ENCODE measurements at places on chromosomes 11 and 22.

DNA sequence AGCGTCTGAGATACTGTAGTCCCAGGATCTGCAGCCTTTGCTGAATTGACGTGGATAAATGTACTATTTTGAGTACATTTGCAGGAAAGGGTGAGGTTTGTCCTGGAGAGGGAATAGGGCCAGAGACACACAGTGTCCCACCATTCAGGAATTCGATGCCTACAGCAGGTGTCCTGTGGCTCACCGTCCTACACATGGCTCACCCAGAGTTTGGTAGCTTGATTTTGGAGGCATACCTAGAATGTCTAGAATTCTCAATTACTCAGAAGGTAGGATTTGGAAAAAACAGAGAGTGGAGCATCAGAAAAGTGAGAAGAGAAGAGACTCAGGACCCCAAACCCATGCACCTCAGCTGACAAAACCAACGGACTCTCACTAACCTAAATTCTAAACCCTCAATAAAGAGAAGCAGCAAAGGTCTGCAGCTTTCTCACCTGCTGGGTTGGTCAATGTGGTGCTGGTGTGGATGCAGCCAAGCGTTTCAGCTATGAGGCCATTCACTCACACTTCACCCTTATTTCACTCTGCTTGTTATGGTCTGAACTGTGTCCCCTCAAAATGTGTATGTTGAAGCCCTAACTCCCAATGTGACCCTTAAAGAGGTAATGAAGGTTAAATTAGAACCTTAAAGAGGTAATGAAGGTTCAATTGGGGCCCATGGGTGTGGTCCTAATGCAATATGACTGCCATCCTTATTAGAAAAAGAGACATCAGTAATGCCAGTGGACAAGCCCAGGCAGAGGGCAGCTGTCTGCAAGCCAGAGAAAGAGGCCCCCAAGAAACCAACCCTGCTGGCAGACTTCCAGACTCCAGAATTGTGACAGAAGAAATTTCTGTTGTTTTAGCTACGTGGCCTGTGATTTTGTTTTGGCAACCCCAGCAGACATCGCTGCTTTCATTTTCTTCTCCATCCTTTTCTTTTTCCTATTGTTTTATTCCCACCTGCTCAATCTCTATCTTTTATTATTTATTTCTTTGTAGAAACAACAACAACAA lies 187.8 kb downstream of the SNX19 start:
- DNase-seq, result no peak

- DNase-seq, result no peak
Observed at GRCh38 chr11:64410404-64410734, 51.4 kb downstream of the RPS6KA4 start.

GRCh38 chr11:87545858-87546257 lies 508.1 kb downstream of the TMEM135 start:
- no peak for DNase-seq

DNA sequence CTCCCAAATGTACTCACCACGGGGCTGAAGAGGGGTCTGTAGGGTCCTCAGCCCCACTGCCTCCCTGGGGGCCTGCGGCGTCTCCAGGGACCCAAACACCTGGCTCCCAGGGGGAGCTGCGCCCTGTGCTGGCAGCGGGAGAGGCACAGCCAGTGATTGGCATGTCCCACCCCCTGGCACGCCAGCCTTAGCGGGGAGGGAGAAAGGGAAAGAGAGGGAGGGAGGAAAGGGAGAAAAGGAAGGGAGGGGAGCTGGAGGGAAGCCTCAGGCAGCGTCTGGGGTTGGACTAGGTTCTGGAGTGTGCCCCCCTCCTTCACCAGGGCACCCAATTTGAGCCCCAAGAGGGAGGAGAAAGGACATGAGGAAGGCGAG lies at the start of gene CHRM1:
Gene CHRM1 (minus strand): TSS at position 163 of the 372 bp plus-strand sequence. CDS start 10,263 bp downstream, outside the sequence.
- DNase-seq, result no peak

DNA sequence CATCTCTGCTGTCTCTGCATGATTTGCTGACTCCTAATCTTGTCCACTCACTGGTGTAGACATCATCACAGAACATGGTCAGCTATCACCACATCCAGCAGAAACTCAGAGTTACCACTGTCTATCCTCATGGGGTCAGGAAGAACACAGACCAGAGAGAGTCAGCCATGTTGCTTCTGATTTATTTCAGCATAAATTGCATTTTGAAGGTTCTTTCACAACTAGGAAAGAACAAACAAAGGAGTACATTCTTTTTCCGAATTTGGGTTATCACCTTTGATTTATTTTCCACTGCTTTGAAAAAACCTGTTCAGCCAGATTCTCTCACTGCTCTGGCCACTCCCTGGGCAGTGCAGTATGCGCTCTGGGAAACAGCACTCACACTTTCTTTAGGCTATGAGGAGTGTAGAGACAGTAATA lies 172.0 kb upstream of the MTMR2 start:
- DNase-seq, result no peak
